Putamen (tissue), 1 donor: ENCODE measurements at places on chromosomes 7 and 10.

DNA sequence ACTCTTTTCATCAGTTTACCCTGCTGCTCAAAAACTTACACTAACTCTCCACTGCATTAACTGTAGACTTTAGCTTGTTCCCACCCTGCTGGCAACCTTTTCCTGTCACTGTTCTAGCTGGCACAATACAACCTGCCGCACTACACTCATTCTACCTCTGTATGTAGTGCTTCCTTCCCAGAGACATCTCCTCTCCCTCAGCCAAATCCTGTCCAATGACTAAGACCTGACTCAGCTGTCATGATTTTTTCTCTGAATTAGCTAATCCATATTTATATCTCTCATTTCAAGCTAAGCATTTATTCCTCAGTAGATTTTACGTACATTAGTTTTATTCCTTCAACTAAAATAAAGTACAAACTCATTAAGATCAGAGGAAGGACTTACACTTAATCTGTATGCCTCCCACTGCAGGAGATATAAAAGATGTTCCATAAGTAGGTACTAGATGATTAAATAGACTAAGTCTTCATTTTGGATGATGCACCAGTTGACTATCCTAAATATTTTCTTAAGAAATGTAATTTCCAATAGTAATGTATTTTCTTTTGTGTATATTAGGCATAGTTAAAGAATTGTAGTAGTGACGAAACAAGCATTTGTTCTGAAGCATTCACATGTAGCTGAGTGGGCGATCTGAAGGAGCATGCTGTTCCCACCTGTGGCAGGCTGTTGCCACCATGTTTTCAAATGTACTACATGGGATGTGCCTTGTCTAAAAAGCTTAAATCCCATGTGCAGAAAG lies 189.1 kb downstream of the SKAP2 start:
- no peak for DNase-seq

- DNase-seq, result no peak
These were observed 123.8 kb upstream of the SDK1 start for GRCh38 chr7:3177271-3177670.

DNA sequence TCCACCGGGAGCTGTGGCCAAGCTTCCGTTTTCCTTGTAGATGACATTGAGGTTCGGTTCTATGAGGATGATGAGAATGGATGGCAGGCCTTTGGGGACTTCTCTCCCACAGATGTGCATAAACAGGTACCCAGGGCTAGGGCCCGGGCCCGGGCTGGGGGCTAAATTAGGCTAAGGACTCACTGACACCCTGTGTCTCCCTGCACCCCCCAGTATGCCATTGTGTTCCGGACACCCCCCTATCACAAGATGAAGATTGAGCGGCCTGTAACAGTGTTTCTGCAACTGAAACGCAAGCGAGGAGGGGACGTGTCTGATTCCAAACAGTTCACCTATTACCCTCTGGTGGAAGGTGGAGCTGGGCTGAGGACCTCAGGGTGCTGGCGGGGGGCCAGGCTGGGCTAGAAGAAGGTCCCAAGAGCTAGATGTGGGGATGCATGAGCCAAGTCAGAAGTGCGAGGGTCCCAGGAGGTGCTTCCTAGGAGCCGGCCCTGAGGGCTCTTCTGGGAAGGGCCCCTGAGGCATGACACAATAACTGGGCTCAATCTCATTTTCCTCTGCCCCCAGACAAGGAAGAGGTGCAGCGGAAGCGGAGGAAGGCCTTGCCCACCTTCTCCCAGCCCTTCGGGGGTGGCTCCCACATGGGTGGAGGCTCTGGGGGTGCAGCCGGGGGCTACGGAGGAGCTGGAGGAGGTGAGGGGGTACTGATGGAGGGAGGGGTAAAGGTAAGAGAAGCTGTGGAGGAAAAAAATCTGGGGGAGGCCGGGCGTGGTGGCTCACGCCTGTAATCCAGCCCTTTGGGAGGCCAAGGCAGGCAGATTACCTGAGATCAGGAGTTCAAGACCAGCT lies 2.9 kb downstream of the NFKB2 start:
- no peak for DNase-seq

- DNase-seq, result no peak
These were observed 47.5 kb upstream of the KIF5B start for GRCh38 chr10:32103721-32104120.

DNA sequence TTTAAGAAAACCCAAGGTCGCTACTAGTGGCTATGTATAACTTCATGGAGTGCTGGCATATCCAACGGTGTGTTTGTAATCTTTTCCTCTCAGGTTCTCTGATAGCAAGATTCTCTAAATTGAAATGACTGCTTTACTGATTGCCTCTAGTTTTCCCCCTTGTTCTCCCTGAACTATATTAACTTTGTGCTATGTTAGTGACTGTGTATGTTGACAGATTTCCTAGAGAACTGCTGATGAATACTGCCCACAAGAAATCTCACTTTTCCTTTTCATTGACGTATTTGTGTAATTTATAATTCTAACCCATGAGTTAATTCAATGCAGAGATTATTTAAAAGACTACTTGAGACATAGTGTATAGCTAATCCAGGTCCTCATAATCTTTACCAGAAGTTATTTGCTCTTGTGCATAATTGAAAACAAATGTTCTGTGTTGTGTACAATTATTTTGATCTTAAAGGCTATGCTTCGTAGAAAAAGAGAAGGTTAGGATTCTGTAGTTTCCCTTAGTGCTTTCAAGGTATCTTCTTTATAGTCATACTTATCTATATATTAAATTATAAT lies 70.6 kb upstream of the GLCCI1 start:
- no peak for DNase-seq

DNA sequence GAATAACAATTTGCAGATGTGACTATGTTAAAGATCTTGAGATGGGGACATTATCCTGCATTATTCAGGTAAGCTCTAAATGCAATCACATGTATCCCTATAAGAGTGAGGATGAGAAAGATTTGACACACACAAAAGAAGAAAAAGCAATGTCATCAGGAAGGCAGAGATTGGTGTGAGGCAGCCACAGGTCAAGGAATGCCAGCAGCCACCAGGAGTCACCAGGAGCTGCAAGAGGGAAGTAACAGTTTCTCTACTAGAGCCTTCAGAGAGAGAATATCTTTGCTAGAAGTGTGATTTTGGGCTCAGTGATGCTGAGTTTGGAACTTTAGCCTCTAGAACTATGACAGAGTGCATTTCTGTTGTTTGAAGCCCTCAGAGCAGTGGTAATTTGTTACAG lies 700.3 kb upstream of the SEMA3D start:
- no peak for DNase-seq

DNA sequence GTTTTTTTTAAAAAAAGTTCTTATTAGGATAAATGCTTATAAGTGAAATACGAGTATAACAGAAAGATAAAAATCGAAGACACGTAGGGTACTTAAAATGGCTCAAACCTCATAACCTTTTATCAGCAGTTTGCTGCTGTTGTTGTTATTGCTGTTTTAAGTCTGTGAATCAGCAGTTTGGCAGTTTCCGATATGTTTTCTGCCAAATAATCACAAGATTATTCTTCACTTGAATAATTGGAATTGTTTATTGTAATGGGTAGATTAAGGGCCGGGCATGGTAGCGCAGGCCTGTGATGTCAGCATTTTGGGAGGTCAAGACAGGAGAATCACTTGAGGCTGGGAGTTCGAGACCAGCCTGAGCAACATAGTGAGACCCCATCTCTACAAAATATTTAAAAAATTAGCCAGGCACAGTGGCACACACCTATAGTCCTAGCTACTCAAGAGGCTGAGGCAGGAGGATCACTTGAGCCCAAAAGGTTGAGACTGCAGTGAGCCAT lies 177.6 kb downstream of the VTI1A start:
- DNase-seq, result peak; percentile 7

GRCh38 chr10:70775679-70776454 lies 9.3 kb downstream of the TBATA start:
- no peak for DNase-seq

- no peak for DNase-seq
These were observed 1382.6 kb downstream of the GATA3 start for GRCh38 chr10:9437131-9437530.

DNA sequence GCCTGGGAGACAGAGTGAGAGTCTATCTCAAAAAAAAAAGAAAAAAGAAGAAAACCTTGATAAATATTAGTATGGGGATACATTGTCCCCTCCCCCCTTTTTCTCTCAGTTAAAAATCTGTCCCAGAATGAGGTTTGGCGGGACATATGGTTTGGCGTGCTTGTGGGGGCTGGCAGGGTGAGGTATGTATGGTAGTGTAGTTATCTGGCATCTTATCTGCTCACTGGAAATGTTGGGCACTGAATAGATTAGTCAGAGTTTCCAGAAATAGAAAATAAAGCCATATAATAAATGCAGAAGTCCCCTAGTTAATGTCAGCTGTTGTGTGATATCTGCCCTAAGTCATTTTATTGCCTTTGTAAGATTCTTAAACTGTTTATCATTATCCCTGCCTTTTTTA lies 397.5 kb upstream of the GALNT17 start:
- DNase-seq, result no peak

- no peak for DNase-seq
These were observed 41.9 kb downstream of the TAS2R41 start for GRCh38 chr7:143519411-143520131.

GRCh38 chr7:151498495-151498894 lies 21.2 kb downstream of the RHEB start:
- DNase-seq, result no peak

DNA sequence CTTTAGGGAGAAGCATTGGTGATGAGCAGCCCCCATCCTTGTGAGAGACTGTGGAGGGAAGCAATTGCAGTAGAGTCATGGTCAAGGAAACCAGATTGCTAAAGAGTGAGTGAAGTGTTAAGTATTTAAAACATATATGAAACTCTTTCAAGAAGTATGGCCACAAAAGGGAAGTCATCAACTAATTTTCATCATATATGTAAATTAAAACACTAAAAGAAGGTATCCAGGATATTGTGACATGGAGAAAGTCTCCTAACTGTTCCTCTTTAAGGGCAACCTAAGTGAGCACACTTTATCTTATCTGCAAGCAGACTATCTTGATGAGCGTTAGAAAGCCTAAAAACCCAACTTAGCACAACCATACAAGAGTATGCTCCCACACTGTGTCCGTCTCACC lies 69.7 kb downstream of the CD36 start:
- DNase-seq, result no peak

GRCh38 chr7:12640299-12641096 lies 46.9 kb upstream of the ARL4A start:
- no peak for DNase-seq

DNA sequence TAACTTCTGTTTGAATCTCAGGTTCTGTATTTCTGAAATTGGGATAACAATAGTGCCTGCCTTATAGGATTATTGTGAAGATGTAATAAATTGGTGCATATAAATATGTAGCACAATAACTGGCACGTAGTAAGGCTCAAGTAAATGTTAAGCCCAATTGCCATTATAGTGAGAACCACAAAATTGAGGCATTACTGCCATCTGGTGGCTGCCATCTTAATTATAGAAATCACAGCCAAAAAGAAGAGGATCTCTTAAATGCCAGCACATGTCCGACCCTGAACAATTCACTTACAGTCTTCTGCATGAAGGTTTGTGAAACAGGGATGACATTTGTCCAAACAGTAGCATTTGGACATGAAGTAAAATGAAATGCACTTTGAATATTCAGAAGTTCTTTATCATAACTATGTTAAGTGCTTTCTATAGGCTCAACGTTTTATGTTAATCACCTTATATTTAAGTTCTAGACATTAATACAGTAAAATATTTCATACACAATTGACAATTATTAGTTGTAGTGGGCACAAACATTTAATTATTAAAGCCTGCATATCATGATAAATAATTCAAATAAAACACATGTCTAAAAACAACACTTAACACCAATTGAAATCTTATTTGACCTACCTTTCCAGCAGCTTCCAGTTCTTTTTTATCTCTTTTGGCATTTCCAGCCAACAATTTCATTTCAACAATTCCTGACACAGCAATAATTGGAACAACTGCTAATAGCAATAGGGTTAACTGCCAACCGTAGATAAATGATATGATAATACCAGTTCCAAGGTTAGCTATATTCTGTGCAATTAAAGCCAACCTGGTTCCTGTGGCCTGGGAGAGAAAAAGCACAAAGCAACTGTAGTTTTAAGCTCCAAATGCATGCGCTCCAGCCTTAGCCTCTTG lies 58.5 kb downstream of the ABCB4 start:
- DNase-seq, result peak; percentile 59

DNA sequence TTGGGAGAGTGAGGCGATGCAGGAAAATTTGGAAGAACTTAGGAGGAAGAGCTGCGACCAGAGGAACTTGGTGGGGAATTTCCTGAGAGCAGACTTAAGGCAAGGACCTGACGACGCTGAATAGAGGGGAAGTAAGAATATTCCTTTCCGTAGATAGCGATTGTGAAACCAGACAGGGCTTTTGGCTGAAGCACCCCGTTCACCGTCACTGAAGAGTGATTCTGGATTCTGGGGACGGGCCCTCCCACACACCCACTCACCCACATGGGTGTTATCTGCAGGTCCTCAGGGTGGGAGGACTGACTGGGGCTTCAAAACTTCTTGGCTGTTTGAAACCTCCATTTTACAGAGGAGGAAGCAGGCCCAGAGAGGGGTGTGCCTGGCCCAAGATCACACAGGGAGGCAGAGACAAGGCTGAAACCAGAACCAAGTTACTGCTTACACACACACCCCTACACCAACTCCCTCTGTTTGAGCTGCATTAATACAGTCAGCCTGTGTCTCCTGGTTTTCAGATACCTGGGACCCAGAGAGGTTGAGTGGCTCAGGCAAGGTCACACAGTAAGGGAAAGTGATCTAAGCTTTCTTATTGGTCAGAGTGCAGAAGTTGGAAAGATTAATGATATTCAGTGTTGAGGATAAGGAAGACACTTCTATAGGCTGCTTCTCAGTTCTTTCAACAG lies 37.2 kb upstream of the CDH23 start:
- no peak for DNase-seq

DNA sequence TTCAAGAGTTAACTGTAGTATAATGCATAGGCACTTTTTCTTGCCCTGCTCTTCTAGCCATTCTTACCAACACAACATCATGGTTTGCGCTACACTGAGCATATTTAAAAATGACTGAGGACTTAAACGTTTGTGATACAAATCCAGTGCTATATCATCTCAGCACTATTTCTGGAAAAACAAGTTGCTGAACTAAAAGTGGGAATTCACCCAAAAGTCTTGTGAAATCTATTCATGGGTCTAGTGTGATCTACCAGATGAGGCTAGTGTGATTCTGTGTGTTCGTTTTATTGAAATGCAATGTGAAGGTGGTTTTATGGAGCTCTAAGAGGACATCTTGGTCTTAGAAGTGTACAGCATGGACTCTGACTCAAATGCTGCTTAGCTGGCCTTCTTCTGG lies 584.6 kb upstream of the POM121L12 start:
- DNase-seq, result no peak

- DNase-seq, result no peak
These were observed 178.6 kb downstream of the EMX2 start for GRCh38 chr10:117720931-117721835.

GRCh38 chr7:157292770-157293412 lies 43.9 kb upstream of the DNAJB6 start:
- no peak for DNase-seq
